ENCODE measurements at places on chromosomes 1 and 21.

GRCh38 chr1:156963621-156964020 lies 43.2 kb downstream of the LRRC71 start:
- peak; percentile 81 for DNase-seq

DNA sequence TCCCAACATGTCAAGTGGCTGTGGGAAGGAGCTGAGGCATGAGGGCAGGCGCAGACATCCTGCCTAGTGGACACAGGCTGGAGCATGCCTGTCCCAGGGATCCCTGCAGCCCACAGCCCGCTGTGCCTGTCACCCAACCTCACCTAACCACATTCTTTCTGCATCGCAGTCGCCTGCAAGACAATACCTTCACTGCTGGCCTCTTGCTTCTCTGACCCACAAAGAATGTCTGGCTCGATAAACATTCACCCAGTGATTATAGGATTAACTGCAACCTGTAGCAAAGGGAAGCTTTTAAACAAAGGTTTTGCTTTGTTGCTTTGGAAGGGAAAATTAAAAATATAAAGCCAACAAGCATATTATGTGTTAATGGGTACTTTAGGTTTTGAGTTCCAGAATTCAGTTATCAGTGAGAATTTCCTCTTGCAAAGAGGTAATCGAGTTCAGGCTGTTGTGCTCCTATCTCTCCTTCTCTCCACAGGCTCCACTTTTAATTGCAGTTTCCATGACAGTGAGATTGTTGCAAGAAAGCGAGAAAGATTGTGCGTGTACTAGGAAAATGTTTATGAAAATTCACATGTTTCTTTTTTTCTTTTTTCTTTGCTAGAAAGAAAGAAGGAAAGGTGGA lies 40.0 kb upstream of the ZNF648 start:
- no peak for DNase-seq

DNA sequence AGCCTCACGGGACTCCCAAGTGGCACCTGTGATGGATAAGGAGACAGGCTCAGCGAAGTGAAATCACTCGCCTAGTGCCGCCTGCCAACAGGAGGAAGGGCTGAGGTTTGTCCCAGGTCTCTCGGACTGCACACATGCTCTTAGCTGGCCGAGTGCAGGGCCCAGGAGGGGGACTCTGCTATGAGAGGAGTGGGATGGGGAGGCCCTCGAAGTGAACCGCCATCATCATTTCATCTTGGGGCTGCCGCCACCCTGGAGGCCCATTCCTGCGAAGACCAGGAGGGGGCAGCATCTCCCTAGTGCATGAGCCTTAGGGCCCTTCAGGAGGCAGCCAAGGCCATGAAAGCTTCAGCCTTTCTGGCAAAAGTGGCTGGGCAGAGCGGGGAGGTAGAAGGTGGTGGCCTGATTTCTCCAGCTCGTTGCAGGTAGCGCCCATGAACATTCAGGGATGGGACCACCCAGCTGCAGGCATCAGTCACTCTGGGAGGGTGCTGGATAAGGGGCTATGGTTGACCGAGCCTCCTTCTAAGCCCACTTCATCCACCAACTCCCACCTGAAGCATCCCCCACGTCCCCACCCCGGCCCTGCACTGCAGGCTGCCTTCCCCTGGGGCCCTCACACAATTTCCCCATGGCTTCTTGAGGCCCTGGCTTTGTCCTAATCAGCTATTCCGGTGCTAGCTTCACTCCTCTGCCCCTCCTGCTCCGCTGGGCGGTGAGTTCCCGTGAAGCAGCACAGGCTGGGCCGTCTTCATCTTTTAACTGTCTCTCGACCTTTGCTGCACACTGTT lies 17.2 kb upstream of the RASSF5 start:
- no peak for DNase-seq

- no peak for DNase-seq
Observed at GRCh38 chr1:163035446-163036249, 33.5 kb upstream of the RGS4 start.

DNA sequence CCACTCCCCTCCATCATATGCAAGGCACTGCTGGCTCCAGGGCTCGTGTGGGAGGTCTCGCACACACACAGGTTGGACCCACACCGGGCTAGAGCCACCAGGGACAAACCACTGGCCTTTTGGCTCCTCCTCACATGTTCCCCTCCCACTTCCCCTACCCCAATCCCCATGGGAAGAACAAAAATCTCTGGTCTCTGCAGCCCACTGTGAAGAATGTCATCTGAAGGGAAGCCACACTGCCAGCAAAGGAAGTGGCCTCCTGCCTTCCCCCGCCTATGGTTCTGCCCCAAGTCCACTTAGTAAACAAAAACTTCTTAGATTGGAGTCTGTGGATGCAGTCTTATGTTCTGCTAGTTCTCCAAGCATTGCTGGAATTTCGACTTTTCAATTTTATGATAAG lies 24.2 kb downstream of the OLFML3 start:
- DNase-seq: no peak

DNA sequence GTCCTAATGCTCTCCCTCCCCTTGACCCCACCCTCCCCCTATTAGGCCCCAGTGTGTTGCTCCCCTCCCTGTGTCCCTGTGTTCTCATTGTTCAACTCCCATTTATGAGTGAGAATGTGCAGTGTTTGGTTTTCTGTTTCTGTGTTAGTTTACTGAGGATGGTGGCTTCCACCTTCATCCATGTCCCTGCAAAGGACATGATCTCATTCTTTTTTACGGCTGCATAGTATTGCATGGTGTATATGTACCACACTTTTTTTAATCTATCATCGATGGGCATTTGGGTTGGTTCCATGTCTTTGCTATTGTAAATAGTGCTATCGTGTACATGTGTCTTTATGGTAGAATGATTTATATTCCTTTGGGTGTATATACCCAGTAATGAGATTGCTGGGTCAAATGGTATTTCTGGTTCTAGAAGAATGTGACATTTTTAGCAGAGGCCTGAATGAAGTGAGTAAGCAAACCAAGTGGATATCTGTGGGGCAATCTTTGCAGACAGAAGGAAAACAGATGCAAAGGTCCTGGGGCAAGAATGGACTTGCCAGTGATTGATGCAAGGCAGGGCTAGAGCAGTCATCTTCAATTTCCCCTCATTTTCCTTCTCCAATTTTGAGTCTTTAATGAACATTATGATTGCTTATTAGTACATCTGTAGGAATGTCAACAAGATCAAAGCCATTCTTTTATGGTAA lies 50.2 kb downstream of the UBE4B start:
- no peak for DNase-seq

GRCh38 chr1:63887809-63888208 lies 114.0 kb downstream of the ROR1 start:
- no peak for DNase-seq

DNA sequence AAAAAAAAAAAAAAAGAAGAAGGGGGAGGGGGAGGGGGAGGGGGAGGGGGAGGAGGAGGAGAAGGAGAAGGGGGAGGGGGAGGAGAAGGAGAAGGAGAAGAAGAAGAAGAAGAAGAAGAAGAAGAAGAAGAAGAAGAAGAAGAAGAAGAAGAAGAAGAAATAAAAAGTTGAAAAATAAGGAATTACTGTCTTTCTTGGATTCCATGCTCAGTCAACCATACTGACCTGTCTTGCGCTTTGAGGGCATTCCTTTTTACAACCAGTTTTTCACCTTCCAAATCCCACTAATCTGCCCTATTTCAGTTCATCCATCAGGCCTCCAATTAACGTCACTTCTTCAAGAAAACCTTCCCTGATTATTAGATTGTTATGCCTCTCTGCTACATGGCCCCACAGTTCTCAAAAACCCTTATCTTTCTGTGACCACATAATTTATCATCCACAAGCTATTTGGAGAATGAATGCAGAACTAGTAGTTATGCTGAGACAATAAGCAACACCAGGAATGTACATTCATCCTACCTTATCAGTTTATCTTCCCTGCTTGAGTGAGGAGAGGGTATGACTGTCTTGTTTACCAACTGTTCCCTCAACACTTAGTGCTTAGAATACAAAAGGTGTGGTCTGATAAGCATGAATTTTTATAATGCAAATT lies 57.5 kb upstream of the GUCA2A start:
- no peak for DNase-seq

GRCh38 chr1:79899914-79900313 lies 893.4 kb upstream of the ADGRL4 start:
- no peak for DNase-seq

DNA sequence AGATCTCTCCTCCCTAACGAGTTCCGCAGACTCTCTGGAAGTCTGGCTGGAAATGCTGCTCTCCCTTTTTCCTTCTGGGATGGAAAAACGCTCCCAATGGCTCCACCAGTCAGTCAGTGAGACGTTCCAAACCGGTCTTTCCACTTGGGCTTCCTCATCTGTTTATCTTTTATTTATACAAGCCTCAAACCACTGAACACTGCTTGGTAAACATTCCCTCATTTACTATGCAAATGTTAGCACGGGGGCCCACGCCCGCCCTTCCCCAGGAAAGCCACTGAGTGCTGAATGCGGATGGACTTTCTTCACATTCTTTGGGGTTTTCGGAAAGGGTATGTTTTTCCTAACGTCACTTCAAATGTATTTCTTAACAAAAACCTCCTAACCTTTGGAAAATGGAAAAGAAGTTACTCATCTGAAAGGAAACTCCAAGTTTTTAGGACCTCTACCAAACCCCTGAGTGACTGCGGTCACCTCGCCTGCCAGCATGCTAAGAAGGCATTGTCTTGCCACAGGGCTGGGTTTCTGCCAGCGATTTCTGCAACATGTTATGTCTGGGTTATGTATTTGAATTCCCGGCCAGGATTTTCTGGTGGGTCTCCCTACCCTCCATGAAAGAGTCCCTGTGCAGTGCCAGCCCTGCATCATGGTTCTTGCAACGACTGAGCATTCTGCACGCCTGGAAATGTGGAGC lies 14.0 kb upstream of the UMODL1 start:
- DNase-seq: no peak

GRCh38 chr1:12600880-12601633 lies 17.0 kb downstream of the DHRS3 start:
- no peak for DNase-seq
